ENCODE measurements at places on chromosomes 16 and 17.
A peak's percentile ranks its signal among the peaks of the same experiment; 100 is the strongest.

GRCh38 chr17:45924332-45924820, 30.0 kb downstream of the MAPT start:
- no peak for DNase-seq

GRCh38 chr16:8720080-8720966, 45.9 kb downstream of the ABAT start:
- no peak for DNase-seq

DNA sequence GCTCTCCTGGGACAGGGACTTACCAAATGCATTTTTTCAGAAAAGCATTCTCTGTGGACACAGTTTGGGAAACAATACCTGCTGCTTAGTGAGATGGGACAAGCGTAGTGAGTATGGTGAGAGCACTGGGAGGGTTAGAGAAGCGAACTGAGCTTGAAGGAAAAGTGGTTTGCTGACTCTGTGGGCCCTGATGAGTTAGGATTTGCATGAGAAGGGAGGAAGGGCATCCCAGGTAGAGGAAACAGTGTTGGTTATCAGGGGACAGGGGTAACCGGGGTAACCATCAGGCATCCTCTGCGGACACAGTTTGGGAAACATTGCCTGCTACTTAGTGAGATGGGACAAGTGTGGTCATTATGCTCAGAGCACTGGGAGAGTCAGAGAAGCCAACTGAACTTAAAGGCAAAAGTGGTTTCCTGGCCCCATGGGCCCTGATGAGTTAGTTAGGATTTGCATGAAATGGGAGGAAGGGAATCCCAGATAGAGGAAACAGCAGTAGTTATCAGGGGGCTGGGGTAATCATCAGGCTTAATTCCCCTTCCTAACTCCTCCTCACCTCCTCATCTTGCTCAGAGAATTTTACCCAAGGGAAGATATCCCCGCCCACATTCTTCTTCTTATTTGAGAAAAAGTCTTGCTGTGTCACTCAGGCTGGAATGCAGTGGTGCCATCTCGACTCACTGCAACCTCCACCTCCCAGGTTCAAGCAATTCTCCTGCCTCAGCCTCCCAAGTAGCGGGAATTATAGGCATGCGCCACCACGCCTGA, 319.3 kb downstream of the RBFOX1 start:
- DNase-seq, result no peak

GRCh38 chr17:6580625-6581024, 24.3 kb upstream of the PITPNM3 start:
- DNase-seq, result no peak

GRCh38 chr17:16818821-16819683, 129.0 kb downstream of the CCDC144A start:
- no peak for DNase-seq

DNA sequence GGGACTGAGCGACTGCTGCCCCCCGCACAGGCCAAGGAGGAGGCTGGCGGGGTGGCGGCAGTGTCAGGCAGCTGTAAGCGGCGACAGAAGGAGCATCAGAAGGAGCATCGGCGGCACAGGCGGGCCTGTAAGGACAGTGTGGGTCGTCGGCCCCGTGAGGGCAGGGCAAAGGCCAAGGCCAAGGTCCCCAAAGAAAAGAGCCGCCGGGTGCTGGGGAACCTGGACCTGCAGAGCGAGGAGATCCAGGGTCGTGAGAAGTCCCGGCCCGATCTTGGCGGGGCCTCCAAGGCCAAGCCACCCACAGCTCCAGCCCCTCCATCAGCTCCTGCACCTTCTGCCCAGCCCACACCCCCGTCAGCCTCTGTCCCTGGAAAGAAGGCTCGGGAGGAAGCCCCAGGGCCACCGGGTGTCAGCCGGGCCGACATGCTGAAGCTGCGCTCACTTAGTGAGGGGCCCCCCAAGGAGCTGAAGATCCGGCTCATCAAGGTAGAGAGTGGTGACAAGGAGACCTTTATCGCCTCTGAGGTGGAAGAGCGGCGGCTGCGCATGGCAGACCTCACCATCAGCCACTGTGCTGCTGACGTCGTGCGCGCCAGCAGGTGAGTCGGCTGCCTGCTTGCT, 5.6 kb upstream of the TMEM88 start:
- DNase-seq, result no peak

GRCh38 chr16:56551796-56552738, 12.8 kb upstream of the MT4 start:
- DNase-seq, result no peak

- DNase-seq, result peak; percentile 11
Measured at GRCh38 chr16:89749637-89750036, 28.3 kb downstream of the ZNF276 start.

GRCh38 chr16:23288209-23288608, 13.9 kb upstream of the SCNN1B start:
- DNase-seq, result no peak

- DNase-seq, result no peak
Measured at GRCh38 chr16:7849841-7850240, 517.2 kb downstream of the RBFOX1 start.

GRCh38 chr16:54591816-54592246, 305.2 kb upstream of the IRX3 start:
- DNase-seq, result no peak

GRCh38 chr17:50303051-50303450, 28.8 kb downstream of the TMEM92 start:
- DNase-seq, result no peak

- DNase-seq, result no peak
Measured at GRCh38 chr17:10268005-10268404, 69.6 kb upstream of the GAS7 start.

DNA sequence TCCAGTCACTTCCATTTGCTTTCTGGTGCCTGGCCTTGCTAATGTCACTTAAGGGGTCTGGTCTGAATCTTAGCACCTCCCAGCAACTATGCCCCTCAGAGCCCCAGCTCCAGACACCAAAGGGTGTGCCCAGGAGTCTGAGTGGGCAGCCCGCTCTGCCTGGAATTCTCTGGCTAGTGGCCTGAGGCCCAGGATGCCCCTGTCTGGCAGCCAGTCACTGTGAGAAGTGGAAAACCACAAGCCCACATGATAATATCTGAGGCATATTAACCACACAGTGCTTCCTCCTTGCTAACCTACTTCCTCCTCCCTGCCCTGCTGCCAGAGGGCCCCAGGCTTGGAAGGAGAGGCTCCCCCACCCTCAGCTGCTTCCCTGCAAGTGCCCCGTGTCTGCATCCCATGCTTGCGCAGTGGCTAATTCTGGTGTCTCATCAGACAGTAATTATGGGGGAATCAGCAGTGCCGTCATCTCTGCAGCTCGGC, 14.0 kb downstream of the SRCIN1 start:
- peak; percentile 66 for DNase-seq

DNA sequence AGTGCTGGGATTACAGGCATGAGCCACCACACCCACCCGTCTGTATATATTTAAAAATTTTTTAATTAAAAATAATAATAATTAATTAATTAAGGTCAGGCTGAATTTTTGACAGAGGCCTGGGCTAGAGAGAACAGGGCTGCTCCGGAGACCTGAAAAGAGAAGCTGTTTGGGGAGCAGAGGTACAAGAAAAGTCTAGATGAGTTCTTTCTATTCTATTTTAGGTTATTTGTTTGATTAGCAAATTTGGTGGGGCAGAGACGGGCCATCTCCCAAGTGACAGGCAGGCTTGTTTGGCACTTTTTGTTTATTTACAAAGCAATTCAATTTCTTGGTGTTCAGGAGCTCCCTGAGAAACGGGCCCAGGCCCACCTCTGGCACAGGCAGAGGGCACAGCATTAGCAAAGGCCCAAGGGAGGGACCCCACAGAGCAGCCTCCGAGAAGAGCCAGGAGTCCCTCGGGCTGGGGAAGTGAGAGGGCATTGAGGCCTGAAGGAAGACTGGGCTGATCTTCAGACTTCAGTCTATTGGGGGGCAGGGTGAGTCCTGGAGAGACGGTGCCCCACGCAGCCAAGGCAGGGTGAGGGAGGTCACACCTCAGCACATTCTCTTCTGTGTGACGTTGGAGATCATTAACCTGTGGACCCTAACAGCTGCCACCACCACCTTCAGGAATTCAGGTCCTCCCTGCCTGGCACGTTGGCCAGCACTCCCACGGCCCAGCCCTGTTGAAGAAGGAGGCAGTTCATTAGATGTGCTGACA, 10.8 kb upstream of the RIPOR1 start:
- no peak for DNase-seq

GRCh38 chr16:49441366-49441780, 67.8 kb downstream of the C16orf78 start:
- DNase-seq, result no peak

GRCh38 chr17:8056976-8057625, 18.2 kb downstream of the ALOX15B start:
- DNase-seq, result no peak

DNA sequence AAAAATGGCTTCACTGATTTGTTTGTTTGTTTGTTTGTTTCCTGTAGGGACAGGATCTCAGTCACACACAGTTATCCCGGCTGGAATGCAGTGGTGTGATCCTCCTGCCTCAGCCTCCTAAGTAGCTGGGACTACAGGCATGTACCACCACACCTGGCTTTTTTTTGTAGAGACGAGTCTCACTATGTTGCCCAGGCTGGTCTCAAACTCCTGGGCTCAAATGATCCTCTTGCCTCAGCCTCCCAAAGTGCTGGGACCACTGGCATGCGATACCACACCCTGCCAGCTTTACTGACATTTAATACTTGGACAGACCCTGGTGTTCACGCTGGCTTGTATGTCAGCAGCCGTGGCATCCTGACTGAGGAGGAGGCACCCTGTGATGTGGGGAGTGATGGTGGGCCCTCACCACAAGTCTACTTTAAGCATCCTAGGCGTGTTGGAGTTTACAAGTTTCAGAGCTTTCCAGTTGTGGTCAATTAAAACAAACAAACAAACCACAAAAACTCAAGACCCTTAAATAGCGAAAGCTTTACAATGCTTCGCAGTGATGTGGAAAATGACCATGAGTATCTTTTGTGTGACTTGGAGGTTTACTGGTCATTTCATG, 5.1 kb downstream of the ABCA3 start:
- DNase-seq, result no peak

GRCh38 chr16:66926171-66926947, 1.0 kb upstream of the RRAD start:
- no peak for DNase-seq

DNA sequence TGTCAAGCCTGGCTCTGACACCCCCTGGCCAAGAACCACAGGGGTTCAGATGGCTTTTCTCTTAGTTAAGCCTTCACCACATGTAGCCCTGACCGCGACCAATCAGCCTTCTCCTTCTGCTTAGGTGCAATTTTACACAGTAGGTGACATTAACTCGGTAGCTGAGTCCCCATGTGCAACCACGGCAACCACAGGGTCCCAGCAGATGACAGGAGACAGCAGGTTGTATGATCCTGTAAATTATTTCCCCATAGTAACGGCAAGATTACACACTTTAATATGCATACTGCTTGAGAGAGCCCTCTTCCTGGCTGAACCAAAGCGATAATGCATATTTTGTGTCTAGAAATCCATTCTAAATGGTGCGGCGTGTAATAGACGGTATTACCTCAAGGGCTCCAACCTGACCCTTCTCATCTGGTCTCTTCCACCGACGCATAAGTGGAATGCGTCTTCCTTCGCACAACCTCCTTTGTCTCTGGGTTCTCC, 458.7 kb upstream of the ZFHX3 start:
- DNase-seq, result no peak

- no peak for DNase-seq
Measured at GRCh38 chr16:79359082-79359481, 241.5 kb downstream of the MAF start.

DNA sequence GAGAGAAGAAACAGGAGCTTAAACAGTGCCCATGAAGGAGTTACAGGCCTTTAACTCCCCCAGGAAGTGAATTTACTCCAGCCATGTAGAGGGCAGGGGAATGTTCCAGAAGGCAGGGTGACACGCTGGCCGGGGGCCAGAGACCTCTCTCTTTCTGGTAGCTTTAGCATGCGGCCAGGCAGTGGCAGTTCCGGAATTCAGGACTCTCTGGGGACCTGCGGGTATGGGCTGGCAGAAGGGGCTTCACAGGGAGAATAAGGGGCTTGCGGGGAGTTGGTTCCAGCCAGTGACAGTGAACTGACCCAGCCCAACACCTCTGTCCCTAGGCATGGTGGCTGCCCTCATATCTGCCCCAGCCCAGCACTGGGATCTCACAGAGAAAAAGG, 40.0 kb downstream of the MYH3 start:
- no peak for DNase-seq

GRCh38 chr16:14501331-14502255, 128.5 kb downstream of the PARN start:
- DNase-seq, result peak; percentile 36

DNA sequence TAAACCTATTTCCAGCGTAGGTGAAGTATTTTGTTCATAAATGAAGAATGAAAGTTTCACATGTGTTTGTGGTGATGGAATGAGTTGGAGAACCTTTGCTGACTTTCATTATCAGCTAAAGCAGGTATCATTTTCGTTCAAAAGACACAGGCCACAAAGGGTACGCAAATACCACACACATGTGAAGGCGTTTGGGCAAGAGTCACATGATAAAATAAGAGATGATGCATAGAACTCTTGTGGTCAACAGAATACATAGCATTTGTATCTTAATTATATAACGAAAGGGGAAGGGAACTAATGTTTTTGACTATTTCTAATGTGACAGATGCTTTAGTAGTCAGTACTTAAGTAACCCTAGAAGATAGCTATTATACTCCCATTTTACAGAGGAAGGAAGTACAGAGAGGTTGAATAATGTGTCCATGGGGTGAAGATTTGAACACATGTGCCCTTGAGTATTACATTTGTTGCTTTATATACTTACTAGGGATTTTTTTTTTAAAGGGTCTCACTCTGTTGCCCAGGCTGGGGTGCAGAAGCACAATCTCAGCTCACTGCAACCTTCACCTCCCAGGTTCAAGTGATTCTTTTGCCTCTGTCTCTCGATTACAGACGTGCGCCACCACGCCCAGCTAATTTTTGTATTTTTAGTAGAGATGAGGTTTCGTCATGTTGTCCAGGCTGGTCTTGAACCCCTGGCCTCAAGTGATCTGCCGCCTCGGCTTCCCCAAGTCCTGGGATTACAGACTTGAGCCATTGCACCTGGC, 4.8 kb downstream of the RPA1 start:
- DNase-seq, result no peak

DNA sequence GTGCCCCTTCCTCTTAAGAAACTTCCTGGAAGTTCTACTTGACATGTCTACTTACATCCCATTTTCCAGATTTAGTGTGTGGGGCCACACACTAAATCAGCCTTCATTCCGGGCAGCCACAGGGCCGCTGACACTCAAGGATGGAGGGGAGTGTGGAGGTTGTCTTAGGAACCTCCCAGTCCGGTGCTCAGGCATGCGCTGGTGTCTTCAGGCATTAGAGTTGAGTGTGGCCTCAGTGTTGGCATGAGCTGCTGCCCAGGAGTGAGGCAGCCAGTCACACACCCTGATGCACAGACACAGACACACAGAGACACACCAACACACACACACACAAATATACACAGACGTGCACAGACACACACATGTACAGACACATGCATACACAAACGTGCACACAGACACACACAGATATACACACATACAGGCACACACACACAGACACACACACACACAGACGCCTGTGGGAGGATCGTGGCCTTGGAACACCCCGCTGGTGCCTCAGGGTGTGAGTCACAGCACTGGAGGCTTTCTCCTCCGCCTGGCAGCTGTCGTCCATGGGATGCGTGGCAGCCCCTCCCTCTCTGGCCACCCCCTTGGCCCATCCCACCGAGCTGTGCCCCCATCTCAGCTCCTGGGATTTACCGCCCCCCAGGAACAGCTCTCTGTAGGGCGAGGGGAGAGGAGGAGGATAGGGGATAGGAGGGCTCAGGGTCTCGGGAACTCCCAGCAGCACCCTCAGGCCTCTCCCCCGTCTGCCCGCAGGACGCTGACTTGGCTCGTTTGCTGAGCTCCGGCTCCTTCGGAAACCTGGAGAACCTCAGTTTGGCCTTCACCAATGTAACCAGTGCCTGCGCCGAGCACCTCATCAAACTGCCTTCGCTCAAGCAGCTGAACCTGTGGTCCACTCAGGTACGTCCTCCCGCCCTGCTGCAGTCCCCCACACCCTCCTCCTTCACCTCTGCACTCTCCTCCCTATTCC, 75.6 kb upstream of the PLCG2 start:
- no peak for DNase-seq

Data from bone marrow (tissue), 2 donors.